ENCODE measurements at places on chromosomes 3 and 15. TPM values are rescaled to one million over a fixed set of nuclear protein-coding genes. Genes with fewer than 3 reads are reported as not detected.

DNA sequence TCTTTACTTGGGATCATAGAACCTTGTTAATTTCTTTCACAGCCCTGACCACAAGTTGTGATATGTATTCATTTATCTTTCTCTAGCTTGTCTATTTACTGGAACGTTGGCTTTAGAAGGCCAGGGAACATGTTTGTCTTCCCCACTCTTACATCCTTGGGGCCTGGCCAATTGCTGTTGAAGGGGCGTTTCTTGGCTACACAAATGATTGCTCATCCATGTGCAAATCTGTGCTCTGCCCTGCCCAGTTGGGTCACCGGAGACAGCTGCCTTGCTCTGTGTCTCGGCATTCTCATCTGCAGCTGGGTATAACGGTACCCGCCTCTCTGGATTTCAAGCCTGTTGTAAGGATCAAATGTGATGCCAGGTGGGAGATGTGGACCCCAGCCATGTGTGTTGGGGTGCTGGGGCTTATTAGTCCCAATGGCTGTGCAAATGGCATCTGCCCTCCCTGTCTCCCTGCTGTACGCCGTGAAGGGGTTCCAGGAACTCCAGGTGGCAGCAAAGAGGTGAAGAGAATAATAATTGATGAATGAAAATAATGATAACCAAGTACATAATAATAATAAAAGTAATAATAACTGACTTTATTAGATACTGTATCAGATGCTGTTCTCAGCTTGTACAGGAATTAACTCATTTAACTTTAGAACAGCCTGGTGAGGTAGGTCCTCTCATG is 24.0 kb upstream of the TLE3 start:
- no peaks in the 10 kb centered on the region for H3K36me3 ChIP-seq
- H3K27ac ChIP-seq = no peak overlapping the region
- H3K4me1 ChIP-seq = no peaks in the 10 kb centered on the region
- H3K4me3 ChIP-seq = no peak overlapping the region

- H3K4me3 ChIP-seq = no peak overlapping the region
- H3K27me3 ChIP-seq = no peaks in the 10 kb centered on the region
- no peaks in the 10 kb centered on the region for H3K4me1 ChIP-seq
- DNase-seq = no peak
- H3K36me3 ChIP-seq = no peaks in the 10 kb centered on the region
Observed at GRCh38 chr15:40550341-40551037, 14.4 kb downstream of the CCDC32 start.

DNA sequence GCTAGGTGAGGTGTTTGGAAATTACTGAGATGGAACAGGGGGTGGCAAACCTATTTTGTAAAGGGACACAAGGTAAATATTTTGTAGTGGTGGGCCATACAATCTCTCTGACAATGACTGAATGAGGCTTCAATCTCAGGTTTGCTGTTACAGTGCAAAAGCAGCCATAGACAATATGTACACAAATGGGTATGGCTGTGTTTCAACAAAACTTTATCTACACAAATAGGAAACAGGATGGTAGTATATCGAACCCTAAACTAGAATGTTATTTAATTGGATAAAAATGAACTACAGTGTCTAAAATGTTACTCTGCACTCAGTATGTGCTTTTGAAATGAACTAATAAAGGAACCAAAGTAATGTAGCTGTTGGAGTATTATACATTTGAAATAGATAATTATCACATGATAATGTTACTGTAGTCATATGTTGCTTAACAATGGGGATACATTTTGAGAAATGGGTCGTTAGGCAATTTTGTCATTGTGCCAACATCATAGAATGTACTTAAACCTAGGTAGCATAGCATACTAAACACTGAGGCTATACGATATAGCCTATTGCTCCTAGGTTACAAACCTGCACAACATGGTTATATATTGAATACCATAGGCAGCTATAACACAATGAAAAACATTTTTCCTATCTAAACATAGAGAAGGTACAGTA is 495.2 kb upstream of the TBL1XR1 start:
- no peaks in the 10 kb centered on the region for H3K27me3 ChIP-seq
- H3K4me1 ChIP-seq = no peaks in the 10 kb centered on the region
- DNase-seq = no peak
- no peak overlapping the region for H3K4me3 ChIP-seq
- H3K27ac ChIP-seq = no peak overlapping the region

DNA sequence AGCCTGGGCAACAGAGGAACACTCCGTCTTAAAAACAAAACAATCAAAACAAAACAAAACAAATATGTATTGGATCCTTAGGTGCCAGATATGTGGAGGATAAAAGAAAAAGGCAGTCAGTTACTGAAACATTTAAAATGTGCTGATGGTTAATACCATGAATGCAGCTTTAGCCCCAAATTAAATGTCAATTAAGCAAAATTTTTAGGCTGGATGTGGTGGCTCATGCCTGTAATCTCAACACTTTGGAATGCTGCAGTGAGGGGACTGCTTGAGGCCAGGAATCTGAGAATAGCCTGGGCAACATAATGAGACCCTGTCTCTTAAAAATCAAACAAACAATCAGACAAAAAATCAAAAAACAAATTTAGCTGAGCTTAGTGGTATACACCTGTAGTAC is 8.5 kb upstream of the CHMP2B start:
- H3K36me3 ChIP-seq = no peaks in the 10 kb centered on the region
- no peak overlapping the region for H3K27ac ChIP-seq
- H3K4me1 ChIP-seq = no peaks in the 10 kb centered on the region
- DNase-seq = no peak
- no peaks in the 10 kb centered on the region for H3K27me3 ChIP-seq
- H3K4me3 ChIP-seq = no peak overlapping the region

- no peaks in the 10 kb centered on the region for H3K4me1 ChIP-seq
- peaks cover 8% of the 10 kb centered on the region for H3K27me3 ChIP-seq
- no peaks in the 10 kb centered on the region for H3K36me3 ChIP-seq
- H3K27ac ChIP-seq = no peak overlapping the region
- no peak overlapping the region for H3K4me3 ChIP-seq
- no peak for DNase-seq
Observed at GRCh38 chr15:94840794-94841783, 609.7 kb downstream of the MCTP2 start.

- H3K27me3 ChIP-seq = no peaks in the 10 kb centered on the region
- H3K36me3 ChIP-seq = no peaks in the 10 kb centered on the region
- no peaks in the 10 kb centered on the region for H3K4me1 ChIP-seq
- no peak overlapping the region for H3K4me3 ChIP-seq
- no peak overlapping the region for H3K27ac ChIP-seq
- DNase-seq = no peak
Observed at GRCh38 chr15:70963199-70963598, 70.6 kb downstream of the LRRC49 start.

NR1I2 gene
- 0.29 TPM for total RNA-seq

MUC20 gene
- 24.3 TPM for total RNA-seq

GREM1 gene
- total RNA-seq = 2.5 TPM

All from breast epithelium (tissue), 4 donors.